ENCODE measurements at places on chromosomes 6 and 20. TPM values are rescaled to one million over a fixed set of nuclear protein-coding genes. Genes with fewer than 3 reads are reported as not detected.

- no peak for DNase-seq
Observed at GRCh38 chr20:44609006-44609515, 26.7 kb downstream of the PKIG start.

DNA sequence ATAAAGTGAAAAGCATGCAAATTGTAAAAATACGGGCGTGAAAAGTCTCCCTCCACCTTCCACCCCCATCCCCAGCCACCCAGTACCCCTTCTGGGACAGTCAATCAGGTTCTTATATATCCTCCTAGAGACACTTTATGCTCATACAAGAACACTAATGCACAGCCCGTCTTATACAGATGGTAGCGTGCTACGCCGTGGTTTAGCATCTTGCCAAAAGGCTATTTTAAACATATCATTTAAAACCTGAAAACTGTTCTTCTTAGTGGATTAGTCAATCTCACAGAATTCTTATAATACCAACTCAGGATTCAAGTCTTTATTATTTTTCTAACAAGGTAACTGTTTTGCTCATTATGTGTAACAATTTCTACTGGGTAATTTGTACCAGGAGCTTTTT is 57.2 kb upstream of the MRPS10 start:
- no peak for DNase-seq

GRCh38 chr6:41836022-41836659 is 48.6 kb downstream of the TOMM6 start:
- DNase-seq = no peak

DNA sequence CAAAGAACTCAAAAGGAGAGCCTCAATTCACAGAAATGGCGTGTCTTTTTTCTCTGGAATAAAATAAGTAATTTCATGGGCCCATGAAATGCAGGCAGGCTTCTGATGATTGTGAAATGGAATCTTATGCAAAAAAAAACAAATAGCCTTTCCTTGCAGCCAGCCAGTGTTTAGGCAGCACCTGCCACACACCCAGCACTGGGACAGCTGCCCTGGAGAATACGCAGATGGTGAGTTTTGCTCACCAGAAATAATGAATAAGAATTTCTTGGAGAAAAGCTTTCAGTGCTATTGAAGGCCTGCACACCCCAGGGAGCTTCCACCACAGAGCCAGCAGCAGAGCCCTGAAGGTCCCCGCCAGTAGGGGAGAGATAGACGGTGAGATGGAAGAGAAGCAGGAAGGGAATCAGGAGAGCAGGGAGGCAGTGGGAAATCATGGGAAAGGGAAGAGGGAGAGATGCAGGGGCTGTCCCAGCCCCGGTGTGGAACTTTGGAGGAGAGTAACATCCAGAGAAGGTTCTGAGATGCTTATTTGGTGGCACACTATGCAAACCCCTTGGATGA is 54.9 kb downstream of the PXDC1 start:
- no peak for DNase-seq

GRCh38 chr6:144413418-144413817 is 128.3 kb downstream of the UTRN start:
- DNase-seq = no peak

- no peak for DNase-seq
Observed at GRCh38 chr6:125285936-125286335, 15.8 kb downstream of the HDDC2 start.

GRCh38 chr6:84052204-84052882 is 18.8 kb downstream of the MRAP2 start:
- DNase-seq = peak; percentile 82

- DNase-seq = no peak
Observed at GRCh38 chr6:168888786-168889345, 364.8 kb downstream of the THBS2 start.

GRCh38 chr20:41499961-41500725 is 118.0 kb downstream of the CHD6 start:
- DNase-seq = no peak

Gene TNFRSF6B
- 0.65 TPM for total RNA-seq

Gene NMBR
- not detected for total RNA-seq
